Globus pallidus (tissue), 1 donor: ENCODE measurements at places on chromosomes 1 and 21.

GRCh38 chr1:1954015-1954414, 34.9 kb upstream of the TMEM52 start:
- no peak for DNase-seq

DNA sequence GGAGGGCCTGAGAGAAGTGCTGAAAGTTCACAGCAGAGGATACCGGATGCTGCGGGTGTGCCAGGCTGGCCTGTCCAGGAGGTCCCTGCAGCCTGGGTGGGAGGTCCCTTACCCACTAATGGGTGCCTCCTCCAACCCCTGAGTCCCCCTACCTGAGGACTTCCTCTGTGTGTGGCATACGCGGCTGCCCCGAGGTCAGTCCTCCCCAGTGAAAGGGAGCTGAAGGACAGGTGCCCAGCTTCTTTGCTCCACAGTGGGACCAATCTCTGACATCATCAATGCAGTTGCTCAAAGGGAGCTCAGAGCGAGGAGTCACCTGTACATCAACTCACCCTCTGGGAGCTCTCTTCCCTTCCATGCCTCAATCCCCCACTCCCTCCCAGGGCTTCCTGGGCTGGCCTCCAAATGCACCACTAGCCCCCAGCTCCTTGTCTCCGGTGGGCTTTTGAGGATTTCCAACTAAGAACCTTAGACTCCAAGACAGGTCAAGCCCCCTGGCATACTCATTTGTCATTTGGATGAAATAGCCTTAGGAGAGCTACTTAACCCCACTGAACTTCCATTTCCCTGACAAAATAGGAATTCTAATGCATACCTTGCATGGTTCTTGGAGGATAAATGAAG, 53.9 kb downstream of the PDE9A start:
- DNase-seq, result no peak

DNA sequence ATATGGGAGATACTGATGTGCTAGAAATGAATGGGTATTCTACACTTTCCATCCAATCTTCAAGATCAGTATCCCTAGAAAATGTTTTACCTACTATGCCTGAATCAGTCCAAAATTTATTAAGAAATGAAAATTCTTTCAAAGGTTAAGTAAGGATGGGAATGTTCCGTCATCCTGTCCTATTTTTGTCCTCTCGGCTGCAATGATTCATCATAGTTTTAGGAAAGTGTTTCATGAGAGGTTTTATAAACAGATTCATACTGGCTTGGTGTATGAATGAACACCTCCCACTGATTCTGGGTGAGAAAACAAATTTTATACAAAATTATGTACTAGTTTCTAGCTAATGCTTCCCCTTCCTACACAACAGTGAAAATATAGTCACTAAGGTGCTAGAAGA, 504.6 kb upstream of the NR5A2 start:
- no peak for DNase-seq

GRCh38 chr1:23470282-23471070, 13.5 kb downstream of the ASAP3 start:
- peak; percentile 20 for DNase-seq

DNA sequence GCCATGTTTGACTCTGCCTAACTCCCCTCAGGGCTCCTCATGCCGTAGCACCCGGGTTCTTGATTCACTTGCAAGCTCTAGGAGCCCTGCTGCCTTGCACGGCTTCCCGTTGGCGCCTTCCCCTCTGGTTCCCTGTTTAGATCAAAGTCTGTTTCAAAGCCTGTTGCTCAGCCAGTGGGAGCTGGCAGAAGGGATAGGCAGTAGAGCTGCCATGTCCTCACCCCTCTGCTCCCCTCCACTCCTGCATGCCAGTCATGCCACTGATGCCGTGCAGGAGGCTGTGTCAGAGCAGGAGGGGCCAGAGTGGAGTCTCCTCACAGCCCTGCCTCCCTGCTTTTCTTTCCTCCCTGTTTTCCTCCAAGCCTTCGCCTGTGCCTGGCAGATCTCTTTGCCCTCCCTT, 26.5 kb downstream of the HMGCS2 start:
- DNase-seq, result no peak

- no peak for DNase-seq
Observed at GRCh38 chr1:143652744-143653428, 318.9 kb downstream of the FAM72C start.

DNA sequence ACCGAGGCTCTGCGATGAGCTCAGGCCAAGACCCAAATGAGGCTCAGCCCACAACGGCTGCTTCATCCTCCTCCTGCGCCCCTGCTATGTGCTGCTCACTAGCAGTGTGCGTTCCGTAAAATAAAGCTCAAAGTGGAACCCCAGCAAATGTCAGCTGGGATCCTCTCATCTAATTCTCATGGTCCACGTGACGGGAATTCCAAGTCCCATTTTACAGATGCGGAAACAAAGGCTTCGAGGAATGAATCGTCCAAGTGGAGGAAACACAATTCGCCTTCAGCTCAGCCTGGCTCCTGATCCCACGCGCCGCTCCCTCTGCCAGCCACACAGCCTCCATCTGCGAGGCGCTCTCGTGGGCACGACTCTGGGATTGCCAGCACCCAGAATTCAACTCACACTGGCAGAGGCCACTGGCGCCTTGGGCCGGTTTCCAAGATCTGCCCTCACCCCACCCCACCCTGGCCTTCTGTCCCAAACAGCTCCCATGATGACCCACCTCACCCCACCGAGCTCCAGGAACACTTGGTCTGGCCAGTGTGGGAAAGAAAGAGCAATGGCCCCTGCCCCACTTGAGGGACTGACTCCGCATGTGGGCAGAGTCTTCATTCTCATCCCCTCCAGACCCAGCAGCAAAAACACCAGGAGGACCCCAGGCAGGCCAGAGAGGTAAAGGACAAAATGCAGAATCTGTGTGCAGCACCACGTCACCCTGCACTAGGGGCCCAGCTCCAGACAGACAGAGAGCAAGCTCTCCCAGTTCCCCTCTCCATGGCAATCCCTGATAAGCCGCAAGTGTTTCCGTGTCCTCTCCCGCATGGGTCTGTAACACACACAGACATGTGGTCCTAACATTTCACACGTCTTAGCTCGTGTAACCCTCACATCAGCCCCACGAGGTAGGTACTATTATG, 10.5 kb downstream of the CASZ1 start:
- DNase-seq, result no peak

DNA sequence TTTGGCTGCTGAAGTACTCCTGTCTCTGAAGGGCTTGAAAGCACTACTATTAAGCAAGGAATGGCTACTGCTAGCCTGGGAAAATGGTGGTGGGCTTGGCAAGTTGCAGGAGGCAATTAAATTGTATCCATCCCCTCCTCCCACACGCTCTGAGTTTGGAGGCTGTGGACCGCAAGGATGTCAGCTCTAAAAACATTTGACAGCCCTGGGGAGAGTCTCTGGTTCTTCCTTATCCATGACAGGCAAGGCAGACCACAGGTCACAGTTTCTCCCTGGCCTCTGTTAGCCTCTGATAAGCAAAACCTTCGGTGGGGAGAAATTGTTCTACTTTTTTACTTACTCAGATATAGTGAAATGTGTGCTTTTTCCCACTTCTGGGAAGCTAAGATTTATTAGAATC, 46.6 kb downstream of the S1PR1 start:
- no peak for DNase-seq

DNA sequence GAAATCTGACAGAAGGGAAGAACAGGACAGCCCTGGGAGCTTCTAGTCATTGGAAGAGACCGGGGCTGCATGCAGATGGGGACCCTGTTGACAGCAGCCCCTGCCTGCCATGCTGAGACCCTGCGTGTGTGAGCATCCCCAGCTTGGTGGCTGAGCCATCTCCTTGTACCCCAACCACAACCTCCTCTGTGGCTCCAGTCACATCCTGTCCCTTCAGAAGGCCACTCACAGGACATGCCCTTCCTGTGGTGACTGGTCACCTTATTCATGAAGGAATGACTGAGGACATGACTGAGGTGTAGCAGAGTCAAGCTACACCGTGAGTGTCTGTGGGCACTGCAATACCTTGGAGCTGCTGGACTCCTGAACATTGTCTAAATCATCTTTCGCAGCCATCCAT, 141.8 kb upstream of the ERRFI1 start:
- DNase-seq, result no peak

GRCh38 chr1:238898856-238899255, 487.5 kb upstream of the CHRM3 start:
- no peak for DNase-seq

- DNase-seq, result no peak
Observed at GRCh38 chr1:29948581-29948980, 712.3 kb downstream of the PTPRU start.

DNA sequence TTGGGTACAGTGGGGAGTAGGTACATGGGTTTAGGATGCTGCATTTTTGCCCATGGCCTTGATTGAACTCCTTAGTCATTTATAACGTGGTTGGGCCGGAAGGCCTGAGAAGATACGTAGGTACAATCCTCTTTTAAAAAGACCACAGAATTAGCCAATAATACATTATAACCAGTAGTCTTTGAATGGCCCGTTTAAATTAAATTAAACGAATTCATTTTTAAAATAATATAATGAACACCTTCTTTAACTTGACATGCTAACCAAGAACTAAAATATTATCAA, 20.1 kb upstream of the ADAR start:
- DNase-seq, result no peak

DNA sequence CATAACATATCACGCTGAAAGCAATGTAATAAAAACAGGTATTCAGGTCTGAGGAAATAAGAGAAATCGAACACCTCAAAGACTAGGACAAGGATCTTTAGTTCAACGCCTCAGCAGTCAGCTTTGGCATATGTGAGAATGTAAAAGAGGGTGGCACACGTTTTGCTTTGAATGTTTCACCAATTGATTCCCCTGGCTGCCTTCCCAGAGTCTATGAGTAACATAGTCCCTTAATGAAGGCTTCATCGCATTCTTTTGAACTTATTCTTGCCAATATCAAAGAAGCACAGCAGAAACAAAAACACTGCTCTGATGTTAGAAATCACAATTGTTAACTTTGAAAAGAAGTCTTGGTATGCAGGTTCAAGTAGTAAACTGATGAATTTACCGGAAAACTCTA, 764.8 kb downstream of the ADGRL2 start:
- DNase-seq, result no peak

GRCh38 chr1:65001231-65001792, 35.0 kb upstream of the JAK1 start:
- no peak for DNase-seq

DNA sequence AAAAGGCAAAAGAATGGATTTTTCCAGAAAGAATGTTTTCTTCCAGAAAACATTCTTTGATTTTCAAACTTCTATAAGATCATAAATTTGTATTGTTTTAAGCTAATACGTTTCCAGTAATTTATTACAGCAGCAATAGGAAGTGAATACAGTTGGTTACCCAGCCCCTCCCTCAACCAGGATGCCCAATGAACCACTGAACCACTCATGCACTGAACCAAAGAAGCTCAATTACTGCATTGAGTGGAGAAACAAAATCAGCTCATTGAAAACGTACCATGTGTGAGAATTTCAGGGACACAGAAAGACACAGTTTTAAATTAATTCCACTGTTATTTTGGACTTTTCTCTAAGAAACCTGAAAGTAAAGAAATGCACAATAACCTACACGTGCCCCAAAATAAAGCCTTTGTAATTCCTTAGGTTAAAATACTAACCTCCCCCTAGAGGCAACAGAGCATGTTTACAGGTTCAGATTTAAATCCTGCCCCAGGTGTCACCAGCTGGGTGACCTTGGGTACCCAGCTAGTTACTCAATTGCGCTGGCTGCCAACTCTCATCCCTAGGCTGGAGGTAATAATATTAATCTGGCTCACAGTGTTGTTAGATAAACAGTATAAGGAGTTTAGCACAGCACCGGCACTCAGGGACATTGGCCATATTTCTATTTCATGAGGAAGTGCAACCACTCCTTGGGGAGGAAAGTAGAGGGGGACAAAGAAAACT, 111.7 kb downstream of the NMNAT2 start:
- DNase-seq, result no peak

DNA sequence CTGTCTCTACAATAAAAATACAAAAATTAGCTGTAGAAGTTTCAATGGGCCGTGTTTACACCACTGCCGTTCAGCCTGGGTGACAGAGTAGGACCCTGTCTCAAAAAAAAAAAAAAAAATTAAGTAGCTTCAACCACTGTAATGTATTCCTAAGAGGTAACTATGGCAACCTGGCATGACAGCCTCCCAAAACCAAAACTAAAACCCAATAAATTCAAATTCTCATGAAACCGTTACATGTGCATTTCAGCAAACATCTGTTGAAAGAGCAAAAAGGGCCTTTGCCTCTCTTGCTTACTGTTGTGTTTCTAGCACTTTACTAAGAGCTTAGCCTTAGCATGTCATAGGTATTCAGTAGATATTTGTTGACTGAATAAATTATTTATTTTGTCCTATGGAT, 33.5 kb downstream of the ODR4 start:
- no peak for DNase-seq

- peak; percentile 48 for DNase-seq
Observed at GRCh38 chr1:161440312-161440894, 64.9 kb upstream of the FCGR2A start.

DNA sequence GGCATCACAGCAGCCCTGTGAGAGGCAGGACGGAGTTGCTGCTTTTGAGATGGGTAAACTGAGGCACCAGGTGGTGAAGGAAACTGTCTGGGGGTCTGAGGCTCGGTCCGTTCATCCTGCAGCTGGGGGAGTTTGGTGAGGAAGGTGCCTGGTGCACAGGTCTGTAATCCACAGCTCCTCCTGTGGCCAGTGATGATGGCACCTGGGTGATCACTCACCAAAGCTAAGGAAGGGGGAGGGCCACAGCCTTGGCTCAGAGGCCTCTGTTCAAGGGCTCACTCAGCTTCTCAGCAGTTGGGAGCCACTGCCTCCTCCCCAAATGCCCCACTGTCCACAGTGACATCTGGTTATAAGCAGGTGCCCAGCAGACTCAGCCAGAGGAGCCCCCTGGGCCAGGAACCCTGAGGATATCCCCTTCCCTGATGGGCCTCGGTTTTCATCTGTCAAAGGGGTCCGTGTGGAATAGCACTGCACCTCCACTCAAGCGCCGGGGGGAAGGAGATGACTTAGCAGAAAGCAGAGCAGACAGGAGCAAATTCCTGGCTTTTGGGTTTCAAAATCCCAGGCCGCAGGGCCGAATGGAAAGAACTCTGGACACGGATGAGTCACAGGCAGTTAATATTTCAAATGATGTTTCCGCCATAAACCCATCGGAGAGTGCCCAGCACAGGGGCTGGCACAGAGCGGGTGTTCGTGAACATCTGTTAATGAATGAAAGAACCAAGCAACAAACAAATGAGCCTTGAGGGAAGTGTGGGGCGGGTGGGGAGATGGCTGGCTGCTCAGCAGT, 82.8 kb downstream of the DMRTB1 start:
- DNase-seq, result no peak

DNA sequence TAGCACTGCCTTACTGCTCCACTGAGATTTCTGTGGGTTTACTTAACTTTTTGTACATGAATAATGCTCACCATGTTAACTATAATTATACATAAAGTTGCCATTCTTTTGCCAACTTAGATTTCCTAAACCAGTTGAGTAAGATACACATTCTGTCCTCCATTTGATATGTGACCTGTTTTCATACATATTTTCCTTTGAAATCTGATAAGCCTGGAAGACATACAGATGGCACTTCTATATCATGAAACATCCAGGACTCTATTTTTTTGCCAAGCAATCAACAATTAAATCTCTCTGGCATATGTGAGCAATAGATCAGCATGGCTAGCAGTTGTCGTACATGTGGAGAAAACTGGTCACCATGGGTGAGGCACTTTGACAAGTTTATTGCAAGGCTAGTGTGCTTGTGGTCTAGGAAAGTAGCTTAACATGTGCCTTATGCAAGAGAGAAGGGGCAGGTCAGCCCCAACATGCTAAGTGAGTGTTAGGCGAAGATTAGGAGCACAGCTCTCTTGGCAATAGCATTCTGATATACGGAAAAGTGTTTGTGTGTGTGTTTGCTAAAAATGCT, 14.2 kb downstream of the PRRX1 start:
- DNase-seq, result no peak

GRCh38 chr1:43560286-43560685, 29.6 kb downstream of the PTPRF start:
- DNase-seq, result no peak
